ENCODE measurements at places on chromosomes 1 and 21.

- no peak for DNase-seq
Measured at GRCh38 chr1:70536708-70537366, 125.8 kb downstream of the CTH start.

- no peak for DNase-seq
Measured at GRCh38 chr21:38756746-38757145, 49.0 kb upstream of the ETS2 start.

DNA sequence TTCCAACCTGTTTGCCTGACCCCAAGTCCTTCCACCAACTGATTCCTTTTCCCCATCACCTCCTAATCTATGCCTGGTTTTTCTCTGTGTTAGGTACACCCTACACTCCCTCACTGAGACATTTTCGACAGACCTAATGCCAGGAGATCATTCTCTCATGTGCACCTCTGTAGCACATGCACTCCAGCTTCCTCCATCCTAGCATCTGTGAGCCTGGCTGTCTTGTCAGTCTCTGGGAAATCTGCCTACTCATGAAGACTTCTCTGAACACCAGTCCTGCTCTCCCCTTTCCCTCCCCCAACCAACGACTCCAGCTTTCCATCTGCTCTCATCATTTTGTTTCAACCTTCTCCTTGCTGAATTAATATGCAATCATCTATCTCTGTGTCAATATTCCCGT, 987 bp downstream of the MED8 start:
- DNase-seq, result no peak

- no peak for DNase-seq
Measured at GRCh38 chr21:36846631-36847030, 119.8 kb downstream of the HLCS start.
